ENCODE measurements at places on chromosomes 12 and 14. TPM values are rescaled to one million over a fixed set of nuclear protein-coding genes. Genes with fewer than 3 reads are reported as not detected.

Gene SLC48A1
- 30.6 TPM for total RNA-seq

Gene NOVA1
- total RNA-seq: 14.6 TPM

Gene PIWIL1
- 0.35 TPM for total RNA-seq

Gene PLEKHD1
- total RNA-seq: 4.3 TPM

Gene SLC25A21
- total RNA-seq: 2.0 TPM

Gene HOXC4
- total RNA-seq: 10.0 TPM

Gene KRT6C
- total RNA-seq: not detected

Gene TAS2R31
- total RNA-seq: 18.9 TPM

Gene DBX2
- 0.12 TPM for total RNA-seq

Gene LALBA
- not detected for total RNA-seq

Gene KCNH3
- total RNA-seq: 7.9 TPM

Gene PDE3A
- total RNA-seq: 46.7 TPM

Gene ZCRB1
- total RNA-seq: 38.4 TPM

Gene KRT2
- not detected for total RNA-seq

Measured in metanephros (tissue), 2 donors.